Sciatic nerve (tissue), 2 donors: ENCODE measurements at places on chromosomes 5 and 9. TPM values are rescaled to one million over a fixed set of nuclear protein-coding genes. Genes with fewer than 3 reads are reported as not detected.

GRCh38 chr5:131379723-131380122 is 115.9 kb downstream of the CDC42SE2 start:
- no peak for DNase-seq

GRCh38 chr9:95642189-95642588 is 125.4 kb upstream of the PTCH1 start:
- no peak for DNase-seq

DNA sequence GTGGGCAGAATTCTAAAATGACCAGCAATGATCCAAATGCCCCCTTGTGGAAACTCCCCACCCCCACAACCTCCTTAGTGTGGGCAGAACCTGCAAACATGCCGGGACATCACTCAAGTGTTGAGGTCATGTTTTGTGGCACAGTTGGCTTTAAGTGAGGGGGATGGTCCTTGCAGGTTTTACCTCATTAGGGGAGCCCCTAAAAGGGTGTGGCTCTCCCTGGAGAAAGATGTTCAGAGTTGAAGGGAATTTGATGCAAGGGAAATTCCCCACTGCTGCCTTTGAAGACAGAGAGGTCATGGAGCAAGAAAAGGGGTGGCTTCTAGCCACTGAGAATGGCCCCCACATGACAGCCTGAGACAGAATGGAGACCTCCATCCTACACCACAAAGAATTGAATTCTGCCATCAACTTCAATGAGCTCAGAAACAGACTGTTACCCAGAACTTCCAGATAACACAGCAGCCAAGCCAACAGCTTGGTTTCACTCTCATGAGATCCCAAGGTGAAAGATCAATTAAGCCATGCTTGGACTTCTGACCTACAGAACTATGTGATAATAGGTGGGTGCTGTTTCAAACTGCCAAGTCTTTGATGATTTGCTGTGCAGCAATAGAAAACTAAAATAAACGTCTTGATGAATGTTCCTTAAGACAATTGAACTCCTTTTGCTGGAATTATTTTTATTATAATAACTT is 103.4 kb downstream of the MED10 start:
- DNase-seq, result no peak

GRCh38 chr5:144189800-144190429 is 19.2 kb downstream of the KCTD16 start:
- DNase-seq, result no peak

GRCh38 chr9:131467214-131467935 is 35.3 kb upstream of the POMT1 start:
- no peak for DNase-seq

The CFAP157 gene
- 0.80 TPM for total RNA-seq

The HRH2 gene
- 4.3 TPM for total RNA-seq
